ENCODE measurements at places on chromosomes 5 and 9. TPM values are rescaled to one million over a fixed set of nuclear protein-coding genes. Genes with fewer than 3 reads are reported as not detected.

DNA sequence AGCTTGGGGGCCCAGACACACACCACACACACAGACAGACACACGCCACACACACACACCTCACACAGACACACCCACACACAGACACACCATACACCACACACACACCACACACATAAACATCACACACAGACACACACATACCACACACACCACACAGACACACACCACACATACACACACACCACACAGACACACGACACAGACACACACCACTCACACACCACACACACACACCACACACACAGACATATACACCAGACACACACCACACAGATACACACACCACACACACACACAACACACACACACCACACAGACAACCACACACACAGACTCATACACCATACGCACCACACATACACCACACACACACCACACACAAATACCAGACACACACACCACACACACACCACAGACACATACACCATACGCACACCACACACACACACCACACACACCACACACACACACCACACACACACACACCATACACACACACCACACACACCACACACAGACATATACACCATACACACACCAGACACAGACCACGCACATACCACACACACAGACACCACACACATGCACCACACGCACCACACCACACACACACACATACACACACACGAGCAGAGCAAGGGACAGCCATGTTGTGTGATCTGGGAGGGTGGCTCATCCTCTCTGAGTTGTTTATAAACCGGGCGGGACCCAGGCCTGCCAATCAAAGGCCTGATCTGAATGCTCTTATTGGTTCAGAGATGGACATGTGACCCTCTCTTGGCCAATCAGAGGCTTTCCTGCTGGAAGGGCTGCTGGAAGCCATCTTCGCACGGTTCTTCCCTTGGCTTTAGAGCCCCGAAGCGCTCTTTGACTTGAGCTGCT, 148.3 kb downstream of the GAPVD1 start:
- DNase-seq, result no peak

DNA sequence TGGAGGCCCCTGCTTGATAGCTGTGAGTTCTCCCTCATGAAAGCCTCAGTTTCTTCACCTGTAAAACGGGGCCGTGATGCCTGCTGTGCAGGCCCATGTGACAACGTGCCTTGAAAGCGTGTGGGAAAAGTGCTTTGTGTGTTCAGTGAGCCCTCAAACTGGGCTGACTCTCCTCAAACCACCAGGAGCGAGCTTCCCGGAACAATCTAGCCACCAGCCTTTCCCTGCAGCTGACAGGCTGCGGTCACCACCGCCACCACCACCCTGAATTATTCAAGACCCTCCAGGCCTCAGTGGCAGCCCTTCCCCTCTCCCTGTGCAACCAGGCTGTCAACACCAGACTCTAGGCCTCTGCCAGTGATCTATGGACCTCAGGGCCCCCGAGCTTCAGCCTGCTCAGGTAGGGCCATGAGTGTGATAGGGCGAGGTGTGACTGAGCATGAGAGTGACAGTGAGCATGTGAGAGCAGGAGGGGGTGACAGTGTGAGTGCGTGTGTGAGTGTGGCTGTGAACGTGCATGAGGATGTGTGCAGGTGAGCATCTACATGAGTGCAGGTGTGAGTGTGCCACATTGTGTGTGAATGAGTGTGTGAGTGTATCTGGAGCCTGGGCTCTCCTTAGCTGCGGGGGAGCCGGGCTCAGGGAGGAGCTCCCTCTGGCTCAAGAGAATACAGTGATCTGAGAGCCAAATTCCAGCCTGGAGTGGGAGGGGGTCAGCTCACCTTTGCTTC, 53.3 kb upstream of the PSD2 start:
- DNase-seq, result no peak

- no peak for DNase-seq
Measured at GRCh38 chr9:3736161-3736560, 210.4 kb upstream of the RFX3 start.

The TXNDC8 gene
- not detected for total RNA-seq

The PCDHGA12 gene
- total RNA-seq, result 3.8 TPM

- DNase-seq, result no peak
Measured at GRCh38 chr9:137235424-137236237, 4.9 kb downstream of the SLC34A3 start.

The ADAMTS13 gene
- 9.1 TPM for total RNA-seq

The GABRP gene
- 23.5 TPM for total RNA-seq

The AQP7 gene
- total RNA-seq, result 0.64 TPM

The RAI14 gene
- 127 TPM for total RNA-seq

- DNase-seq, result no peak
Measured at GRCh38 chr9:88302579-88303324, 85.5 kb upstream of the SPIN1 start.

The PLEKHG4B gene
- 6.8 TPM for total RNA-seq

GRCh38 chr5:18216016-18216415, 581.8 kb downstream of the TAF11L14 start:
- DNase-seq, result no peak

The TRAF1 gene
- total RNA-seq, result 1.4 TPM

GRCh38 chr9:133713150-133713959, 24.8 kb downstream of the SARDH start:
- DNase-seq, result peak; percentile 2

The CNTFR gene
- total RNA-seq, result 3.1 TPM

DNA sequence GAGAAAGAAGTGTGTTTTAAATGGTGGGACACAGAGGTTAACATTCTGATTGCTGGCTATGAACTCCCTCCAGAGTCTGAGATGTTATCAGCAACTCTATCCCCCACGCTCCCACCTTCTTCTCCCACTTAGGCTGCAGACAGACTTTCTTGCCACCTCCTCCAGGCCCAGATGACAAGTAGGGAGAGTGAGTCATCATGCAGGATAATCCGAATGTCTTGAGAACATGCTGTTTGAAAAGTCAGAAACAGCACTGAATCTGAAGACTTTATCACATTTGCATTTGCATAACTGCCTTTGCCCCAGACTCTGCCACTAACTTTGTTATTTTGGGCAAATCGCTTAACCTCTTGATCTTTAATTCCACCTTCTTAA, 139.8 kb downstream of the ESM1 start:
- DNase-seq, result no peak

DNA sequence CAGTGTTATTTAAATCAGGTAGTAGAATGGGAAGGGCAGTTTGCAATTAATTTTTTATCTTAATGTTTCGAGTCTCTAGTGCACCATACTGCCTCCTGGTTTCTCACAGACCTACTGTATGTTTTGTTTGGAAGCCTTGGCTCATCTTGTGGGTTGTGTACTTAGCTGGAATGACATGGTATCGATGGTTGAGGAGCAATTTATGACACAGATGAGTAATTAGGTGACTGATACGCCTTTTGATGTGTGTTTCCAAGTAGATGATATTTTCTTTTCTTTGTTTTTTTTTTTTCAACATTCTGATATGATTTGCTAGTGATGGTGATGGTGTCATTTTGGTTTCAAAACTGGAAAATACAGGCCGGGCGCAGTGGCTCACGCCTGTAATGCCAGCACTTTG, 16.1 kb downstream of the BASP1 start:
- no peak for DNase-seq

DNA sequence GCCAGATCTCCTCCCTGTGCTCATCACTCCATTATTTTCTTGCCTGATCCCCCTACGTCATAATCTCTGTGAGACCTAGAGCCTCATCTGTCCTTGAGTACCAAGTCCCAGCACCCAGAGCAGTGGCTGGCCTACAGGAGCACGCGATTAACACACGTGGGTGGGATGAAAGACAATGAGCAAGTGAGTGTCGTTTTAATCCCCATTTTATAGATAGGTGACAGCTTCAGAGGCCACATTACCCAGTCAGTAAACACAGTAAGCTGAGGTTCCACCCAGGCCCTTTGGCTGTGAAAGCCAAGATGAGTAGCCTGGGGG, 17.3 kb downstream of the TRUB2 start:
- DNase-seq, result no peak

DNA sequence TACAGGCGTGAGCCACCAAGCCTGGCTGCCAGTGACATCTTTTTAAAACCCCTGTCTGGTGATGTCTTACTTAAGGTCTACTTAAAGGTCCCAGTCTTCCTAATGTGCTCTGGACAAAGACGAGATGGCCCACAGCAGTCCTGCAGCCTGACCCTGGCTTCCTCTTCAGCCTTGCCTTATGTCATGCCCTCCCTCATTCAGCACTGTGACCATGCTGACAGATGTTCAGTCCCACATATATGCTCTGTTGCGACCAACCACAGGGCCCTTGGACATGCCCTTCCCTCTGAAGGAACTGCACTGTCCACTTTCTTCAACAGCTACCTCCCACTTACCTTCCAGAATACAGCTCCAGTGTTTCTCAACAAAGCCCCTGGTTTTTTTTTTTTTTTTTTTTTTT, 172.8 kb upstream of the PANK3 start:
- no peak for DNase-seq

The GPR151 gene
- total RNA-seq, result not detected

GRCh38 chr5:59002162-59002825, 419.4 kb downstream of the RAB3C start:
- DNase-seq, result no peak

- DNase-seq, result no peak
Measured at GRCh38 chr5:161446655-161447054, 99.9 kb downstream of the GABRB2 start.

- DNase-seq, result no peak
Measured at GRCh38 chr5:173645890-173646574, 29.6 kb upstream of the BOD1 start.

- DNase-seq, result no peak
Measured at GRCh38 chr5:169610606-169611005, 26.5 kb upstream of the DOCK2 start.

- DNase-seq, result no peak
Measured at GRCh38 chr9:120933310-120934055, 6.9 kb upstream of the TRAF1 start.

GRCh38 chr5:57986761-57987341, 473.0 kb downstream of the PLK2 start:
- no peak for DNase-seq

DNA sequence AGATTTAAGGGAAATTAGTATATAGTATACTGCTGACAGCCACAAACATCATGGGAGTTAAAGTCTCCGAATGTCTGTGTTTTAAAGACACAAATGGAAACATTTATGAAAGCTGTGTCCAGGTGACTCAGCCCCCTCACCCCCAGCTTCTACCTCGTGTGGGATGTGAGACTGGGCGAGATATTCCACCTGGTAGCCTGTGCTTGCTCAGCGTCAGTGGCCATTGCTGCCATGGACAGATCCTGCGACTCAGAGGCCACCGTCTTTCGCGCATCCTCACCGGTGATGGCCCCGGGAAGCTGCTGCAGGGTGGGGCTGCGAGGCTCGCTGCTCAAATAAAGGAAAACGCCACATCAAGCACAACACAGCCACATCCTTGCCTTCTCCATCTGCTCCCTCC, 31.2 kb upstream of the EXOC3 start:
- DNase-seq, result no peak

- DNase-seq, result no peak
Measured at GRCh38 chr5:75200776-75201175, 35.9 kb downstream of the ANKRD31 start.

The HRCT1 gene
- total RNA-seq, result 0.87 TPM

- DNase-seq, result peak; percentile 17
Measured at GRCh38 chr9:129962889-129963703, 79.9 kb downstream of the FNBP1 start.

The AMBP gene
- total RNA-seq, result not detected

DNA sequence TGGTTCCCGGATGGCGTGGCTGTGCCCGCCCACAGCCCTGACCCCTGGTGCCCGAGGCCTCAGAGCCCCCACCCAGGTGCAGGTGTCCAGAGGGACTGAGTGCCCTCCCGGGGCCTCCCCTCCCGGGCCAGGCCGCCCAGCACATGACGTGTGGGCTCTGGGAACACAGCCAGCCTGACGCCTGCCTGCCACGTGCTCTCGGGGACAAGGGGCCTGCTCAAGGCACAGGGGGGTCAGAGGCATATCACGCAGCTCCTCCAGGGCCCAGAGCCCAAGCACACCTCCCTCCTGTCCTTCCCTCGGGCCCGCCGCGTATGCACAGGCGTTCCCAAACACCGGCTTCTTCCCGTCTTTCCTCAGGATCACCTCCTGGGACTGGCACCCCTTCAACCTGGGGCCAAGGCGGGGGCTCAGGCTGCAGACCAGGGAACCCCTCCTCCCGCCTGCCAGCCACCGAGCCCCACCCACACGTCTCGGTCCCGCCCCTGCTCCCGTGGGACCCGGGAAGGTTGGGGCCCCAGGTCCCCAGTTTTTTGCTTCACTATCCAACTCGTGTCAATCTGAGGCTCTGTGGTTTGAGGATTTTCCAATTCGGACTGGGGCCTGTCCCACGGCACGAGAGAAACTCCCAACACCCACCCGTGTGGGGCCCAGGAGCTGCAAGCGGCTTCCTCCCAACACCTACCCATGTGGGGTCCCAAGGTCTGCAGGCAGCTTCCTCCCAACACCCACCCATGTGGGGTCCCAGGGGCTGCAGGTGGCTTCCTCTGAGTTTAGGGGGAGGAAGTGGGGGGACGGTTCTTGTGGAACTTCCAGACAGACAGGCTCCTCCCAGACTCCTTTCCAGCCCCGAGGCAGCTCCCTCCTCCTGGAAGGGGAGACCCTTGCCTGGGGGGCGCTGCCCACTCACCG, 1.5 kb downstream of the LCN10 start:
- no peak for DNase-seq

DNA sequence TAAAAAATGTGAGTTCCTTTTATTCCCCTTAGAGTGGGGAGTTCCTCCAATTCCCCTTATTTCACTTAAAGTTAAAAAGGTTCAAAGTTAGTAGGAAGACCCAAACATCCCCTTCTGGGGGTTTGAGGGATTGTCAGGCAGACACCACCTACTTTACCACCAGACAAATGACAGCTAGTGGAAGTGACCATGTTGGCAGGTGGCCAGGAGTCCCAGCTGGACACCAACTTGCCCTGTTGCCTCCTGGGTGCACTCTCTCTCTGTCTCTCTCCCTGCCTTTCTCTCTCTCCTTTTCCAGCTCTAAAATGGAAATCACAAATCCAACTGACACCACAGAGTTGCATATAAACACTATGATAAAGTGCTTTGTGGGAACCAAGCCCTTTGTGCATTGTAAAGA, 307.7 kb upstream of the TLE4 start:
- DNase-seq, result no peak

GRCh38 chr5:110351430-110351829, 375.0 kb downstream of the TMEM232 start:
- no peak for DNase-seq

- no peak for DNase-seq
Measured at GRCh38 chr5:103867857-103868598, 305.4 kb upstream of the NUDT12 start.

- DNase-seq, result no peak
Measured at GRCh38 chr9:88975966-88976889, 15.0 kb upstream of the S1PR3 start.

Measured in endothelial cell (in vitro differentiated cells).